ENCODE measurements at places on chromosomes 4 and X. TPM values are rescaled to one million over a fixed set of nuclear protein-coding genes. Genes with fewer than 3 reads are reported as not detected.

GRCh38 chrX:143435916-143436315, 81.4 kb downstream of the SPANXN3 start:
- H3K4me3 ChIP-seq = no peak overlapping the region
- no peaks in the 10 kb centered on the region for H3K27me3 ChIP-seq
- no peaks in the 10 kb centered on the region for H3K4me1 ChIP-seq
- no peak for DNase-seq
- H3K27ac ChIP-seq = no peak overlapping the region
- no peaks in the 10 kb centered on the region for H3K36me3 ChIP-seq

DNA sequence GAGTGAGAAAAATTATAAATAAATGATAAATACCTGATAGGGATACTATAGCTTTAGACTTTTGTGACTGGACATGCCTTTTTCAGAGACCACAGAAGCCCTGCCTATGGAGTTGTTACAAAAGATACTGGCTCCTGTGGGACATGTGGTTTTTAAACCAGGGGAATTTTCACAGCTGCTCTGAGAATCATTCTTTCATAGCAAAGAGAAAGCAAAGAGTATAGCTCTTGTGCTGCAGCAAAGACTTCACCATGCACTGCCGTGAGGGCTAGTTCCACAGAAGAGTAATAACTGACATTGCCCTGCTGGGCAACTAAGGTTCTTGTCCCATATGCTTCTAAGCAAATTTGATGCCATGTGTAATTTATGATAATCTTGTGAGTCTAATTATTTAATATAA, 98.2 kb downstream of the MAPK10 start:
- H3K36me3 ChIP-seq = no peaks in the 10 kb centered on the region
- H3K4me3 ChIP-seq = no peak overlapping the region
- H3K27ac ChIP-seq = no peak overlapping the region
- no peaks in the 10 kb centered on the region for H3K27me3 ChIP-seq

GRCh38 chr4:138292321-138292720, 50.2 kb upstream of the SLC7A11 start:
- no peaks in the 10 kb centered on the region for H3K27me3 ChIP-seq
- H3K36me3 ChIP-seq = no peaks in the 10 kb centered on the region
- H3K4me1 ChIP-seq = no peaks in the 10 kb centered on the region
- DNase-seq = no peak

TEX11 gene
- total RNA-seq = not detected

ZCCHC18 gene
- 8.9 TPM for total RNA-seq

DNA sequence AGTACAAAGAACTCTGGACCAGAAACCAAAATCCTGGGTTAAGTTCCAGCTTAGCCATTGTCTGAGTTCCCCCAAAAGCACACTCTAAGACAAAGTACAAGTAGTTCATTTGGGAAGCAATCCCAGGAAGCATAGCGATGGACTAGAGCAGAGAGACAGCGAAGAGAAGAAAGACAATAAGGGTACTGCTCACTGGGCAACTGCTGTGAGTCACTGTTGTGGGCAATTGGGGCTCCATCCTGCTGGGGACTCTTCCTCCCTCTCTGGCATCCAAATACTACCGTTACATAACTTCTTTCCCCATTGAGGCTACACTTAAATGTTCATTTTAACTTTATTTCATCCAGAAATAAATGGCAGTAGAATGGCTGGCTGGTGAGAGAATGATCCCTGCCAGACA, 14.1 kb downstream of the SRPX start:
- no peak overlapping the region for H3K4me3 ChIP-seq
- no peaks in the 10 kb centered on the region for H3K27me3 ChIP-seq
- H3K27ac ChIP-seq = no peak overlapping the region
- DNase-seq = no peak
- no peaks in the 10 kb centered on the region for H3K36me3 ChIP-seq
